A549 (cell line): ENCODE measurements at places on chromosomes 13 and 19.
A peak's percentile ranks its signal among the peaks of the same experiment; 100 is the strongest.

- DNase-seq: no peak
Observed at GRCh38 chr19:23315286-23315685, 65.1 kb upstream of the ZNF724 start.

DNA sequence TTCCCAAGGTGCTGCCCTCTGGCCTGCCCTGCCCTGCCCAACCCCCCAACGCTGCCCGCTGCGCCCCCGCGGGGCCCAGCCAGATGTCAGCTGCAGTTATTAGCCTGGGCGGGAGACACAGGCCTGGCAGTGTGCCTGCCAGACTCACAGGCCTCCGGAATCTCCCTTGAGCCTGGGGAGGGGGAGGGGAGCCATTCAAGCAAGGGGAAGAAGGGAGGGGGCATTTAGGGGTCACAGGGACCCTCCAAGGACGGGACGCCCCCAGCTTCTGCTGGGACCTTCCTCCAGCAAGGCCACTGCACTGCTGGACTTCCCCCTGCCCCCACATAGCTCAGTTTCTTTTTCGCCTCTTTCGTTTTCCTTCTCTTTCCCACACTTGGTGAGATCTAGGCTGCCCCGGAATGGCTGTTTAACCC, 2.6 kb upstream of the JUNB start:
- DNase-seq: no peak

- DNase-seq: no peak
Observed at GRCh38 chr13:97058391-97058790, 64.1 kb upstream of the OXGR1 start.

DNA sequence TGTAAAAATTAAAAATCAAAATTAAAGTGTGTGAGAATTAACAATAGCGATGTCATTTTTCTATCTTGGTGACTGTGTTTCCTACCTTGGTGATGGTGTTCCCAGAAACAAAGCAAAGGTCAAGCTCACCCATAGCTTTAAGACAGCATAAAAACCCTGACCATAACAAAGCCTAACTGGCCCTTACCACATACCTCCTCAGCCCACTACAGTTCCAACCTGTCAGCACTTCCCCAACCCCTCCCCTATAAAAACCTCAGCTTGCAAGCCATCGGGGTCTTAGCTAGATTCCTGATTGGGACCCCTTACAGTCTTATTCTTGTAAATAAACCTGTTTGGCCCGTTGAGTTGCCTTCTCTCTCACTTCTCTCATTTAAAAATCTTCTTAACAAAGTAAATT, 484.4 kb upstream of the PCDH20 start:
- DNase-seq: no peak

- DNase-seq: no peak
Observed at GRCh38 chr19:19627621-19628500, at the start of gene LPAR2. LPAR2 (minus strand) TSS chr19:19628220; CDS start chr19:19627275, 945 bp downstream.

GRCh38 chr13:26561651-26562511, 4.4 kb downstream of the WASF3 start:
- DNase-seq: no peak

DNA sequence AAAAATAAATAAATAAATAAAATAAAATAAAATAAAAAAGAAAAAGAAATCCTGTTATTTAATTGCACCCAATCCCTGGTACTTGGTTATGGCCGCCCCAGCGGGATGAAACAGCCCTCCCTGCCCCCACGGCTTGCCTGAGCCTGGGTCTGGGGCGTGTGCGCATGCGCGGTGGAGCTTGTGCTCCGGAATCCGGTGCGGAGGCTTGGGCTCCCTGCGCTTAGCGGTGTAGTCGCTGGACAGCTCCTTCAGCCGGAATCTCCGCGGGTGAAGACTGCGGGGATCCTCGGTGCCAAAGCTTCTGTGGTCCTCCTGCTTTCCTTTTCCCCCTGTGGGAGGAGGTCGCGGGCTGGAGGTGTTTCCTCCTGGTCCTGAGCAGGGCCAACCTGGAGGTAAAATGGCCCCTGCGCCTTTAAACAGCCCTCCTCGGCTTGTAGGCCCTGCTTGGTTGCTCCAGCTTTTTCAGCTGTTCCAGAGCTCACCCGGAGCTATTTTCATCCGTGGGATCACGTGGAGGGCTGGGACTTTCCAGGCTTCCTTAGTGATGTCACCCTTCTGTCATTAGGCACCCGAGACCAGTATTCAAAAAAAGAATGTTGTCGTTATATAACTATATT, at the start of gene PLA2G4C:
TSS of gene PLA2G4C (minus strand) at position 468 of the 617 bp plus-strand sequence. CDS start 4,288 bp downstream, outside the sequence.
- peak; percentile 94 for DNase-seq

DNA sequence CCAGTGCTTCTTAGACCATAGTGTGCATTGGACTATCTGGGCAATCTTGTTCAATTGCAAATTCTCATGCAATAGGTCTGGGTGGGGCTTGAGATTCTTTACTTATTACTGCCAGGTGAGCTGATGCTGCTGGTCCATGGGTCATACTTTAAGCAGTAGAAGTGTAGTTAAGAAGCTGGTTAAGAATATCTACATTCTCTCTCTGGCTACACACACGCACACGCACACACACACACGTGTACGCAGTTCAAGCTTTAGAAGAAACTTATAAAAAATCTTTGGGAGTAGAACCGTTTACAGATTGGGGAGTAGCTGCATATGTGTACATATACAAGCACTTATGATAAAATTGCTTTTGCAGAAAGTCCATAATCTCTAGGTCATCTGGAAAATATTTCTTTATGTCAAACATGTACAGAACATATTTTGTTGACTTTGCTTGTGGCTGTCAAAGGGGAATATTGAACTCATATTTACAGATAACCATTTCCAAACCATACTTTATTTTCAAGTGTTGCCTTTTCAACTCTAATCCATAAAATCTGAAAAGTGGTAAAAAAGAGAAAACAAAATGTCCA, 99.7 kb downstream of the GPC6 start:
- no peak for DNase-seq

GRCh38 chr19:5188548-5189317, 151.9 kb downstream of the PTPRS start:
- no peak for DNase-seq

DNA sequence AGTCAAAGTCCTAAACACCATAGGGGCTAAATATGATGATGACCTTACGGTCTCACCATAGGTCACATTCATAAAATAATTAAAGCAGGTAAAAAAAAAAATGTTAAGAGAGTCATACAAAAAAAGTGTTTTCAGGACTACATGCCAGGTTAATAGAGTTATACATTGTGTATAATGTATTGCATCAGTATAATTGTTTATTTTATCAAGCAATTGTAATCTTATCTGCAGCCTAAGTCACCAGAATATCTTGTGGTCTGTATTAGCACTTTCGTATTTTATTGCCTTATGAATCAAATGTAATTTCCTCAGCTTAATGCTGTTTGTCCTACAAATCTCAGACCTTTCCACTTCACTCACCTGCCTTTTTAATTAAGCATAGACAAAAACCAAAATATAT, 972.9 kb upstream of the PCDH20 start:
- no peak for DNase-seq

GRCh38 chr13:75325711-75326110, 156.3 kb downstream of the TBC1D4 start:
- no peak for DNase-seq

- DNase-seq: no peak
Observed at GRCh38 chr19:13215572-13216380, 65.6 kb downstream of the IER2 start.

GRCh38 chr13:76223999-76224398, 587.9 kb downstream of the LMO7 start:
- no peak for DNase-seq

DNA sequence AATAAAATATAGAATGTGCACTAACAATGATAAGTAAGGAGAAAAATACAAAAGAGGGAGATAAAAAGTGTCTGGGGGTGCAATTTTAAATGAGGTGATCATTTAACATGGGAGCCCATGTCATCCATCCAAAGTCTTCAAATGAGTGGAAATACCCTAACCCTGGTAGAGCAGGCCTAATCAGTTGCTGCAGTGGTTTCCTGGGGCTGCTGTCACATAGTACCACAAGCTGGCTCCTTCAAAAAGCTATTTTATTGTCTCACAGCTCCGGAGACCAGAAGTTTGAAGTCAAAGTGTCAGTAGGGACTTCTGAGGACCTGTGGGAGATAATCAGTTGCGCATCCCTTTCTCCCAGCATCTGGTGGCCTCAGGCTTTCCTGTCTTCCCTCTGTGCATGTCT, 717.9 kb downstream of the DIAPH3 start:
- no peak for DNase-seq

DNA sequence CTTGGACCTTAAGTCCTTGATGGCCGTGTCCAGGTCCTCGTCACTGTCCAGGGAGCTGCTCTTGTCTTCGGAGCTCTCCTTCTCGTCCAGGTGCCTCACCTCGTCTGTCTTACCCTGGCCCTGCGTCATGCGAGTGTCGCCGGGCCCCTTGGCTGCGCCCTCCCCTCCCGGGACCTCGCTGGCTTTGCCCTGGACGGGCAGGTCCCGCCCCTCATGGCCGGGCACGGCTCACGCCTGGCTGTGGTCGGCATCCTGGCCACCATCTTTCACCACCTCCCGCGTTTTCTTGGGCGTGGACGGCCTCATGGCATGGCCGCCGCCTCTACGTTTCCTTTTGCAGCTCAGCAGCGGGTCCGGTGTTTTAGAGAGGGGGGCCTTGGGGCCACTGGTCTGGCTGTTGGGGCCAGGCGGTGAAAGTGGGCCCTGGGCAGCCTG, 14.8 kb downstream of the RB1 start:
- DNase-seq: no peak

- DNase-seq: peak; percentile 98
Observed at GRCh38 chr19:37217775-37218591, at the start of gene ZNF383. ZNF383 (plus strand) TSS chr19:37218214; CDS start chr19:37230454, 12,240 bp downstream.

DNA sequence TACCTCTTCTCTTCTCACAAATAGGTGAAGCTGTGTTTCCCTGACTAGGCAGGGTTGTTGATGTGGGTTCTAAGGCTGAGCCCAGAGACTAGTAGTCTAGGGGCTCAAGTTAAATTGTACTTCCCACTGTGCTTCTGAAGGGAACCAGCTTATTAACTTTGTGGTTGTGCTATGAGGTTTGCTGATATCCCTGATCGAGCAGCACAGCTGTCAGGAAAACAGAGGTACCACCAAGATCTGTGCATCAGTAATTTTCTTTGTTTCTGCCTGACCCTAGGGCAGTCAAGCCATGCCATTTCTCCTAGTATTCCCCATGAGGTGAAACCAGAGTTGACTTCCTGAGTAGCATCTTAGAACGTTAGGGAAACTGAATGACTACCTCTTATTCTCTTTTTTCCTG, 853.8 kb upstream of the MIR17HG start:
- no peak for DNase-seq

- no peak for DNase-seq
Observed at GRCh38 chr13:100106005-100106404, 17.1 kb downstream of the PCCA start.

DNA sequence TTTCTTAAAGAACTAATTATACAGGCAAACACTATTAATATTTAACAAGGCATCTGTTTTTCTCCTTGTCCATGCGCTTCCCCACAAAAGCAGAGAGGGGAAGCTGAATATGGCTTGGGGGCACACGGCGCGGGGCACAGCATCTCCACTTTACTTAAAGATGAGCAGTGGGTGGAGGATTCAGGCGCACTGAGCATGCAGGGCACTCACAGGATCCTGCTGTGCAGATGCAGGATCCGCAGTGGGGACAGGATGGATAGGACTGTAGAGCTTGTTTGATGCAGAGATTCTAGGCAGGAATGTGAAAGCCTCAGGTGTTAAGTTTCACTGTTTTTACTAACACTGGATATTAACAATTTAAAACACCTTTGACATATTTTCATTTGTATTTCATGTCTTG, 43.3 kb downstream of the ATP11A start:
- DNase-seq: no peak

GRCh38 chr19:35134601-35135242, at the start of gene LGI4:
LGI4 (minus strand) TSS chr19:35135059; CDS start chr19:35134680, 379 bp downstream.
- DNase-seq: no peak
